Stimulated activated CD8-positive, alpha-beta memory T cell treated with anti-CD3 and anti-CD28 coated beads, Interleukin-7, amount 100 ng/mL, for 48 hours (primary cell): ENCODE measurements at places on chromosomes 2 and 18.

DNA sequence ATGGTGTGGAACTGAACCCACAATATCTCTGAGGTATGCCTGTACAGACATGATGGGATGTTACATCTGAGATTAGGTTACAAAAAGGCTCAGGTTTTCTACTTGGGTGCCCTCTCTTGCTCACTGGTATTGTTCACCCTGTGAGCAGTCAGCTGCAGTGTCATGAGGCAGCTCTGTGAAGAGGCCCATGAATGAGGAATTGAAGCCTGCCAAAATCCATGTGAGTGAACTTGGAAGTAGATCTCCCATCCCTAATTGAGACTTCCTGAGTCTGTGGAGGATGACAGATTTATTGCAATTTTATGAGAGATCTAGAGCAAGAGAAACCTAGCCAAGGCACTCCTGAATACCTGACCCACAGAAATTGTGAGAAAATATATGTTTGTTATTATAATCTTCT, 404.9 kb upstream of the ZEB2 start:
- DNase-seq: no peak

DNA sequence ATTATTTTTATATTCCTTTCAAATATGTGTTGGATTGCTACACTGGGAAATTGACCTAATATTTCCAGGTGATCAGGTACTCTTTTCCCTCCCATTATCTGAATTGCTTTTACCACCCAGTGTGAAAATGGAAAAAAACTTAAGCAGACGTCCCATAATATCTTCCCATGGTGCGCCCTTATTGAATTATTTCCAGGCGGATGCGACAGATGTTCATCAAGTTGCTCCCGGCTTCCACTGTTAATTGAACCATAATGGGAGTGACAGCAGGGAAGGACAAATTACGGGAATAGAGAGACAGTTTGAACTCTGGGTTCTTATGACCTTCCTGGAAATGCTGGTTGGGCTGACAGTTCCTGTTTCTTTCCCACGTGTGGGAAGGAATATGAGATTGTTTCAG, 93.3 kb downstream of the THSD7B start:
- no peak for DNase-seq

GRCh38 chr18:58345875-58346274, 283.0 kb downstream of the ALPK2 start:
- no peak for DNase-seq

DNA sequence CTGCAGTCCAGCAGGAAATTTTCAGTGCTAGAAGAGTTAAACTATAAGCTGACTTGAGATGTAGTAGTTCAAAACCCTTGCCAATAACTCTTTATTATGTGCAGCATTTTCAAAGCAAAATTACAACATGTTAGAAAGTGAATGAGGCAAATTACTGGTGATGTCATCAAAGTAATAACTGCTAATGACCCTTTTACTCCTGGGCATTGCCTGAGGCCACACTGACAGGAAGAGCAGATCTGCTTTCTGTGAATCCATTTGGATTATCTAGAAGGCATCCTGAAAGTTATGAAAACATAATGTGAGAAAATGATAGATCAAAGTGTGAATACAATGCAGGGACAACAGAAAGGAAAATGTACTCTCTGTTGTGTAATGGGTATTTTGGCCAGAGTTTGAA, 139.6 kb upstream of the TRIB2 start:
- no peak for DNase-seq
